Cortex of kidney (tissue), 1 donor: ENCODE measurements at places on chromosomes 3 and 15.

GRCh38 chr15:60761505-60761845 lies 282.5 kb upstream of the ICE2 start:
- DNase-seq: no peak

GRCh38 chr3:172591876-172592771 lies 68.9 kb upstream of the TNFSF10 start:
- no peak for DNase-seq

GRCh38 chr3:171442184-171442583 lies 18.0 kb downstream of the TNIK start:
- no peak for DNase-seq

- DNase-seq: no peak
Observed at GRCh38 chr15:74307827-74308811, 59.3 kb downstream of the CYP11A1 start.

GRCh38 chr15:34732430-34732829 lies 22.4 kb downstream of the GJD2 start:
- no peak for DNase-seq

- no peak for DNase-seq
Observed at GRCh38 chr3:47228088-47228487, 54.5 kb downstream of the KIF9 start.

- no peak for DNase-seq
Observed at GRCh38 chr15:91865950-91866349, 12.4 kb downstream of the SLCO3A1 start.

DNA sequence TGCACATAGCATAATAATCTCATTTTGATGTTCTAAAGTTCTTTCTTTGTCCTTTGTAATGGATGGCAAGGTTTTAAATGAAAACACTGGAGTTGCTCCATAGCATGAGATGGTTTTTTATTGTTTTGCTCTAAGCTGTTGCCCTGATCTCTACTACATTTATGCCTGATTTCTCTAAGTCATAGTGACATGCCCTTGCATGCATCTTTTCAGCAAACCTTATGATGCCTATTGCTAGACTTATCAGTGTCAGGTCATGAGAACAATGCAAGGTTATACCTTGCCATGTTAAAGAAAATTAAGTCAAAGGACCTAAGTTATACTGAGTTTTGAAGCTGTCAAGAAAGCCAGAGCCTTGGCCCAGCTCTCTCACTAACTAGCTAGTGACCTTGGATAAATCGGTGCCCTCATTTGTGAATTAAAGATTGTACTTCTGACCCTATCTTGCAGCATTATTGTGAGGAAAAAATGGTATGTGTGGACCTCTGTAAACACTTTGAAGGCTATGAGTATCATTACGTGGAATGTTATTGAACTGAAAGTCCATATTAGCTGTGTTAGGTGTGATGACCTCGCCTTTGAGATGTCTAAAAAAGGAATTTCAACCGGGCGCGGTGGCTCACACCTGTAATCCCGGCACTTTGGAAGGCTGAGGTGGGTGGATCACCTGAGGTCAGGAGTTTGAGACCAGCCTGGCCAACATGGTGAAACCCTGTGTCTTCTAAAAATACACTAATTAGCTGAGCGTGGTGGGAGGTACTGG lies 256.4 kb upstream of the UBE2E1 start:
- no peak for DNase-seq

DNA sequence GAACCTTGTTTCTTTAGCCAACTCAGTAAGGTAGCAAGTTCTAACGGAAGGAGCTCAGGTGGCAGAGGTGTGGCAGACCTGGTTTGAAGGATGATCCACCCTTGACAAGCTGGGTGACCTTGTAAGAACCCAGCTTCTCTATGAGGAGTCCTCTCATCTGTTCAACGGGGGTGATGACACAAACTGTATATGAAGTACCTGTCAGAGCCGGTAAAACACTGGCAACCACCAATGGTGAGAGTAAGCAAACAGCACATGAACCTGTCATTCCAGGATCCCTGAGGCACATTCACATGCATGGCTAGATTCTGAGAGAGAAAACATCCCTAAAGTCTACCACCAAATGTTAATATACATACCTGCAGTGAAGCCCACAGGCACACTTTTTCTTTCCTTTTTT lies 2.4 kb downstream of the SCAP start:
- no peak for DNase-seq

GRCh38 chr3:116517308-116517707 lies 72.0 kb upstream of the LSAMP start:
- no peak for DNase-seq

DNA sequence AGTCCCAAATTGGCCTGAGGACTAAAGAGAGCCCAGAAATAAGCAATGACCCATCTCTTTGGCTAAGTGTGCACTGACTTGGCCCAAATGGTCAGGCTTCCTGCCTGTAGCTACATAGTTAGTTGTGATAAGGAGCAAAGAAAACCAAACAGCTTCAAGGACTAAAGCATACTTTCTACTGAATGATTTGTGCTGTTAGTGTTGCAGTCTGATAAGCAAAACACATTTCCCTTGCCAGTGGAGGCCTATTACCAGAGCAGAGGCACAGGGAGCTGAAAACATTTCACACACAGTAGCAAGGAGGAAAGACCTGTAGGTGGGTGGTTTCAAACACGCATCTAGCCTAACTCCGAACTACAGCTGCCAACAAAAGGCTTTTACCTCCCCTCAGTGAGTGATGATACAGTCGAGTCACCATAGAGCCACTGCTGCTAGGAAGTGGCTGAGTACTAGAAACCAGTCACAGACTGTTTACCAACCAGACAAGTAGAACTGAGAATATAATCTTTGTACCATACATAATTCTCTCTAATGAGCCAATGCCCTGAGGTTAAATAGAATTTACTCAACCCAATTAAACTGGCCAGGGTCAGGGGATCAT lies 222.3 kb upstream of the THBS1 start:
- DNase-seq: no peak

DNA sequence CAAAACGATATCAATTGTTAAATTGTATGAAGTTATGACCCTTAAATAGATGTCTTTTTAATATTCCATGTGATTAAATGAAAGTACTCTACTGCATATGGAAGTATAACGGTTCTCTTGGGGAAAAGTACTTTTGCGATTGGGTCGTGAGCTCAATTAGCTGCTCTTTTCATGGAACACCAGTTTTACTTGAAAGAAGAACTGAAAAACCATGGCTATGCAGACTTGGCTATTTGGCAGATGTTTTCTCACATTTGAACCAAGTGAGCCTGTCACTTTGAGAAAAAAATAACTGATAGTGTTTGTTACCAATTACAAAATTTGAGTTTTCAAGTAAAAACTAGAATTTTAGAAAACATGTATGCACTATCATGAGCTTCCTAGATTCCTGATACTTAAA lies 5.9 kb upstream of the INAFM2 start:
- no peak for DNase-seq
